ENCODE measurements at places on chromosomes 5 and 9. TPM values are rescaled to one million over a fixed set of nuclear protein-coding genes. Genes with fewer than 3 reads are reported as not detected.

Gene MARCHF3
- total RNA-seq, result 20.0 TPM

Gene GNAQ
- 45.4 TPM for total RNA-seq

- H3K4me1 ChIP-seq, result no peaks in the 10 kb centered on the region
- DNase-seq, result no peak
- no peaks in the 10 kb centered on the region for H3K36me3 ChIP-seq
- H3K27ac ChIP-seq, result no peak overlapping the region
- no peak overlapping the region for H3K4me3 ChIP-seq
These were observed 92.8 kb downstream of the CAVIN4 start for GRCh38 chr9:100670719-100671118.

DNA sequence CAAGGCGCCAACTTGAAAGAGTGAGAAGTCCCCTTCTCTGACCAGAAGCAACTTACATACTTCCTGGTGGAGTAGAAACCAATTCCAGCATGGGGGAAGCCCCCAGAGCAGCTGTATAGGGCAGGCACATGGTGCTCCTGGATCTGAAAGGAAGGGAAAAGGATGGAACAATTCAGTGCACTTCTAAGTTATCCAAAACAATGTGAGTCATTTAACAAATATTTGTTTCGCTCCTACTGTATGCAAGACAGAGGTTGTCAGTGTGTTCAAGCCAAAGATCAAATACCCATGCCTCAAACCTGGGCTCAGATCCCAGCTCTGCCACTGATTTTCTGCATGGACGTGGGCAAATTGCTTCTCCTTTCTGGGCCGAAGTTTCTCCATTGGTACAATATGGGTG lies 67.1 kb downstream of the LHX2 start:
- H3K36me3 ChIP-seq, result no peaks in the 10 kb centered on the region
- no peak overlapping the region for H3K4me3 ChIP-seq
- no peaks in the 10 kb centered on the region for H3K4me1 ChIP-seq
- no peak for DNase-seq

- no peak overlapping the region for H3K27ac ChIP-seq
- no peaks in the 10 kb centered on the region for H3K4me1 ChIP-seq
- H3K27me3 ChIP-seq, result peaks cover 4% of the 10 kb centered on the region
- no peaks in the 10 kb centered on the region for H3K36me3 ChIP-seq
These were observed 6.4 kb downstream of the GABBR2 start for GRCh38 chr9:98702340-98702739.

- no peaks in the 10 kb centered on the region for H3K36me3 ChIP-seq
- H3K4me3 ChIP-seq, result no peak overlapping the region
- H3K4me1 ChIP-seq, result no peaks in the 10 kb centered on the region
- no peaks in the 10 kb centered on the region for H3K27me3 ChIP-seq
- DNase-seq, result peak; percentile 62
- H3K27ac ChIP-seq, result peak overlapping the region; percentile 62
These were observed 8.4 kb downstream of the TGFBI start for GRCh38 chr5:136037001-136037705.

GRCh38 chr5:38400365-38400764 lies 142.0 kb downstream of the EGFLAM start:
- H3K4me3 ChIP-seq, result no peak overlapping the region
- no peak for DNase-seq
- H3K4me1 ChIP-seq, result no peaks in the 10 kb centered on the region
- no peak overlapping the region for H3K27ac ChIP-seq

Measured in Peyer's patch (tissue), 4 donors.